ENCODE measurements at places on chromosomes 6 and 20. TPM values are rescaled to one million over a fixed set of nuclear protein-coding genes. Genes with fewer than 3 reads are reported as not detected.
A peak's percentile ranks its signal among the peaks of the same experiment; 100 is the strongest.

DNA sequence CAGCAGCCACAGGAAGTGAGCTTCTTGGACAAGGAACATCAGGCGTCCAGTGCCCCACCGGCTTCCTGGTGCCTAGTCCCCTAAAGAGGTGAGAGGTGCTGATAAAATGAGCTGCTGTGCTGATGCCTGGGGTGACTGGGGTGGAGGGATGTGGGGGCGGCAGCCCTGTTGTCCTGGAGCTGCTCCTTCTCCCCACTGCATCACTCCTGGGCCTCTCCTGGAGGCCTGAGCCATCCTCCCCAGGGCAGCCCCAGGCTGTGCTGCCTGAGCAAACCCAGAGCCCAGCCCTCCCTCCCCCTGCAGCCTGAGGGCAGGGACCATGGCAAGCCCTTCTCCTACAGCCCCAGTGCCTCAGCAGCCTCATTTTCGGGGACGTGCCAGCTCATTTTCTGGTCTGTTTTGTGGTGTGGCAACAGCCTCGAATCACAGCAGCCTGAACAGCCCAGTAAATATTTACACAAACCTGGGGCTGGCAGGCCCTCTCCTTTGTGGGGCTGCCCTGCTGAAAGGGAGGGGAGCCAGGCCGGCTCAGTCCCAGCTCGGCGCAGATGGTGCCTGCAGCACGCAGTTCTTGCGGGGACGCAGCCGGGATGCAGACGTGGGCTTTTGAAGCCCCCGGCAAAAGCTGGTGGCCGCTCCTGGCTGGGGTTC, 259.9 kb downstream of the DLL1 start:
- no peak overlapping the region for H3K4me3 ChIP-seq
- peak overlapping the region; percentile 39 for H3K27ac ChIP-seq
- H3K27me3 ChIP-seq: no peaks in the 10 kb centered on the region
- DNase-seq: peak; percentile 39
- H3K4me1 ChIP-seq: no peaks in the 10 kb centered on the region

- peak overlapping the region; percentile 23 for H3K27ac ChIP-seq
- DNase-seq: no peak
- H3K4me1 ChIP-seq: peaks cover 7% of the 10 kb centered on the region
- no peaks in the 10 kb centered on the region for H3K36me3 ChIP-seq
- peaks cover 2% of the 10 kb centered on the region for H3K27me3 ChIP-seq
- peak overlapping the region; percentile 72 for H3K4me3 ChIP-seq
Observed at GRCh38 chr6:147507162-147508041, 1.1 kb upstream of the SAMD5 start.

- H3K27ac ChIP-seq: no peak overlapping the region
- no peak overlapping the region for H3K4me3 ChIP-seq
- no peaks in the 10 kb centered on the region for H3K4me1 ChIP-seq
- DNase-seq: peak; percentile 35
Observed at GRCh38 chr6:164109770-164110140, 695.2 kb downstream of the QKI start.

DNA sequence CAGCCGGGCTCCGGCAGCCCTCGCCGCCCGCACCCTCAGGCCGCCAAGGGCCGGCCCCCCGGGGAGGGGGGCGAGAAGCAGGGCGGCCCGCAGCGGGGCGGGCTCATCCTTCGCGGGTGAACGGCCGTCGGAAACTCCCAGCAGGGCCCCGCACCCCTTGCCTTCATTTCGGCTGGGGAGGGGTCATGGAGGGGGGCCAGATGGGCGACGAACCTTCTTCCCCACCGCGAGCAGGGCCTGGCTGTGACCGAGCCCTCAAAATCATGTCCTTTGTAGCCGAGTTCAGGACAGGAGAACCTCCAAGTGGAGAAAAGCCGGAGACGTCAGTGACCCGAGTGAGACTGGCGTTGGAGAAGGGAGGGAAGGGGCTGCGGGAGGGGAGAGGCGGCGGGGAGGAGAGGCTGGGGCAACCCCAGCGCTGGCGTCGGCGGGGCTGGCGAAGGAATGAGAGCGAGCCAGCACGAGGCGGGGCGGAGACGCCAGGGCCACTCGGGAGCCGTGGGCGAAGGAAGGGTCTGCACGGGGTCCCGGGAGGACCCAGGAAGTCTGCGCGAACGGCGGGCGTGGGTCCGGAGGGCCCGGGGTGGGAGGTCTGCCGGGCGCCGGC, 571 bp upstream of the FOXC1 start:
- no peak overlapping the region for H3K27ac ChIP-seq
- H3K4me3 ChIP-seq: no peak overlapping the region
- H3K4me1 ChIP-seq: peaks cover 4% of the 10 kb centered on the region
- no peaks in the 10 kb centered on the region for H3K36me3 ChIP-seq

- no peak for DNase-seq
- H3K27me3 ChIP-seq: no peaks in the 10 kb centered on the region
- H3K4me1 ChIP-seq: peaks cover 3% of the 10 kb centered on the region
- H3K36me3 ChIP-seq: no peaks in the 10 kb centered on the region
- no peak overlapping the region for H3K27ac ChIP-seq
Observed at GRCh38 chr6:63676412-63677114, 41.0 kb downstream of the PHF3 start.

DNA sequence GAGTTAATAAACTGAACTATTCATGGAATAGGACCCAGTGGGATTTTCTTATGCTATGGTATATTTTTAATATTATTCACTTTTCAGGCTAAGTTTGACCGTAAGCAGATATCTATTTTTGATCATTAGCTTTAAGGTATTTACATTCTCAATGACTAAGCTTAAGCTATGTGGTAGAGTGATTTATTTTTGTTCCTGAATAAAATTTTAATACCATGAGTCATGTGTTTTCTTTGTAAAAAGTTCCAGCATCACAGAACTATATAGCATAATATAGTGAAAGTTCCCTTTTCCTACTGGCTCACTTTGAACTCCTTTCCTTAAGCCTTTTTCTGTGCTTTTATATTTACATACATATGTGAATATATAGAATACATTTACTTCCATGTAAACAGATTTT, 75.8 kb downstream of the BCKDHB start:
- no peaks in the 10 kb centered on the region for H3K36me3 ChIP-seq
- H3K27ac ChIP-seq: no peak overlapping the region
- H3K27me3 ChIP-seq: no peaks in the 10 kb centered on the region
- H3K4me3 ChIP-seq: peak overlapping the region; percentile 3
- peak; percentile 67 for DNase-seq

DNA sequence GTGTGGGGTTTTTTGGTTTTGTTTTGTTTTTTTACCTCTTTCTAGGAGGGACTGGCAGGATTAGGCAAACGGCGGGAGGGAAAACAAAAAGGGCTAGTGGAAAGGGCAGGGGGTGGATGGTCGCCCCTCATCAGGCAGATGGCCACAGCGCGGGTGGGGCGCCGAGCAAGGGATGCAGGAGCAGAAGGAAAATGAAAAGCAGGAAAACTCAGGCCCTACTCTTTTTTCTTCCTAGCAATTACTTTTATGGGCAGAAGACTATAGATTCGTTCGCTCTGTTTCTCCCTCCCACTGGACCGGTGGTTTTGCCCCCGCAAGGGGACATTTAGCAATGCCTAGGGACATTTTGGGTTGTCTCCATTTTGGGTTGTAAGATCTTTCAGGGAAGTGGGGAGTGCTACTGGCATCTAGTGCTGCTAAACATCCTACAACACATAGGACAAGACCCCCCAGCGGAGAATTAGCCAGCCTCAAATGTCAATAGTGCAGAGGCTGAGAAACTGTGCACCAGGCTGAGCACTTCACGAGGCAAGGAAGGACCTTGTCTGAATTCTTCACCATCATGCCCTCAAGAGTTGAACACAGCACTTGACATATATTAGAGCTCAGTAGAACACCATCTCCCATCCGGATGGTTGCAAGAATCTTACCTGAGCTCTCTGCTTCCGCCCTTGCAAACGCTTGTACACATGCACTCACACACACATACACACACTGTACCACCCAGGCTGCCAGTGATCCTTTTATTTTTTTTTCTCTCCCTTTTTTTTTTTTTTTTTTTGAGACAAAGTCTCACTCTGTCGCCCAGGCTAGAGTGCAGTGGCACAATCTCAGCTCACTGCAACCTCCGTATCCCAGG, 4.8 kb upstream of the ZMYND8 start:
- no peaks in the 10 kb centered on the region for H3K27me3 ChIP-seq
- DNase-seq: peak; percentile 4
- H3K27ac ChIP-seq: peak overlapping the region; percentile 95

Gene MAS1
- not detected for polyA plus RNA-seq

GRCh38 chr6:52389264-52389625, 27.3 kb downstream of the PAQR8 start:
- no peaks in the 10 kb centered on the region for H3K36me3 ChIP-seq
- H3K4me1 ChIP-seq: peaks cover 4% of the 10 kb centered on the region
- H3K27me3 ChIP-seq: no peaks in the 10 kb centered on the region

DNA sequence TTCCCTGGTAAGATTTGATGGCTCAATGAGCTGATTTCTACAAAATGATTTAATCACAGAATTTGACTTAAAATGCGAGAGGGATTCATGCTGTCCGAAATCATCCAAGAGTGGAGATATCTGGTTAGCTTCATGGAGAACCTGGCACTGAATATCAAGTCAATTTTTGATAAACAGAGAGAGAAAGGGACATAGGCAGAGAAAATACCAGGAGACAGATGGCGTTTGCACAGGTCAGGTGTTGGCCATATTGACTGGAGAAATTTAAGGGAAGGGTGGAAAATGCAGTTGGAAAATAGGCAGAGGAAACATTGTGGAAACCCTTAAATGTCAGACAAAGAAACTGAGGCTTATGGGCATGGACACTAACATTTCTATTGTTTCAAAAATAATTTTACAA, 47.0 kb downstream of the BCAS1 start:
- no peak overlapping the region for H3K4me3 ChIP-seq
- H3K4me1 ChIP-seq: no peaks in the 10 kb centered on the region
- no peak overlapping the region for H3K27ac ChIP-seq
- no peaks in the 10 kb centered on the region for H3K36me3 ChIP-seq
- no peaks in the 10 kb centered on the region for H3K27me3 ChIP-seq

Gene CALHM5
- polyA plus RNA-seq: 8.3 TPM

- no peaks in the 10 kb centered on the region for H3K27me3 ChIP-seq
- no peaks in the 10 kb centered on the region for H3K36me3 ChIP-seq
- no peak overlapping the region for H3K27ac ChIP-seq
- no peak for DNase-seq
- H3K4me3 ChIP-seq: no peak overlapping the region
Observed at GRCh38 chr20:61119273-61119672, 132.8 kb upstream of the CDH4 start.

- no peak overlapping the region for H3K27ac ChIP-seq
- H3K27me3 ChIP-seq: no peaks in the 10 kb centered on the region
- no peaks in the 10 kb centered on the region for H3K36me3 ChIP-seq
- no peaks in the 10 kb centered on the region for H3K4me1 ChIP-seq
Observed at GRCh38 chr6:96032661-96033060, 16.9 kb downstream of the FUT9 start.

DNA sequence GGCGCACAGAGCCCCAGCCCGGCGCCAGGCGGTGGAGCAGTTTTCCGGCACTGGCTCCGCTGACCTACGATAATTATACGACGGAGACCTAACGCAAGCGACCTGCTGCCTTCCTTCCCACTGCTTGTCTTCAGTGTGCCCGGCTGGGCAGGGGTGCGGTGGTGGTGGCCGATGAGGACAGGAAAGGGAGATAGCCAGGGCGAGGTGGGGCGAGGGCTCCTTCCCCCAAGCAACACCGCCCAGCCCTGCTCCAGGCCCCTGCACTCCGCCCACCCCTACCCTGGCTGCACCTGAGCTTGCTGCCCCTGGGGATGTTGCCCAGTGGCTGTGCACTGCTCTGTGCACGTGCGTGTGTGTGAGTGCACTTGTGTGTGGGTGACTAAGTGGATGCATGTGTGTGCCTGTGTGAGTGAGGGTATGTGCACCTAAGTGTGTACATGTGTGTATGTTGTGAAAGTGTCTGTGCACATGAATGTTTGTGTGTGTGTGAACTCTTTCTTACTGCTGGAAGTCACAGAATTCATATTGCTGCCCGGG, 42.6 kb upstream of the IRF4 start:
- DNase-seq: no peak
- no peak overlapping the region for H3K4me3 ChIP-seq
- H3K36me3 ChIP-seq: no peaks in the 10 kb centered on the region

- H3K27me3 ChIP-seq: no peaks in the 10 kb centered on the region
- H3K27ac ChIP-seq: no peak overlapping the region
- peaks cover 2% of the 10 kb centered on the region for H3K4me1 ChIP-seq
- DNase-seq: no peak
- H3K4me3 ChIP-seq: no peak overlapping the region
Observed at GRCh38 chr6:106273087-106273486, 52.5 kb downstream of the ATG5 start.

Gene MOG
- polyA plus RNA-seq: not detected

- no peak for DNase-seq
- no peaks in the 10 kb centered on the region for H3K27me3 ChIP-seq
- H3K27ac ChIP-seq: no peak overlapping the region
Observed at GRCh38 chr20:50341880-50342637, 151.4 kb downstream of the CEBPB start.

DNA sequence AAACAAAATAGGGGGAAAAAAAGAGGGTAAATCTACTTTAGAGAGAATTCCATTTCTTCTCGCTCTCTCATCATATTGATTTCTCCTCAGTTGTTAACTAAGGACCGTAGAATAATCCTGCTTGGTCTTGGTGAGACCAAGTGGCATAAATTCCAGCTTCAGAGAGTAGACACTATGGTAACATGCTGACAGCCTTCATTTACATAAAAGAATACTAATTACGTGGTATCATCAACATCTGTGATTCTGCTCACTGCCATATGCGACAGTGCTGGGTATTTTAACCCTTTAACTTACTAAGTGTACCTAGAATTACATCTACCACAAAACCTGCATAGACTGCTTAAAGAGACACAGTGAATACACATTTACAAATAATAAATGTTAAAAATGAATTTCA, 27.1 kb downstream of the TOMM6 start:
- H3K36me3 ChIP-seq: no peaks in the 10 kb centered on the region
- no peak for DNase-seq
- no peaks in the 10 kb centered on the region for H3K27me3 ChIP-seq
- no peak overlapping the region for H3K4me3 ChIP-seq
- no peak overlapping the region for H3K27ac ChIP-seq
